Mesendoderm (in vitro differentiated cells): ENCODE measurements at places on chromosomes 4 and X.

- no peak for DNase-seq
These were observed 685 bp upstream of the TNIP2 start for GRCh38 chr4:2756691-2757350.

GRCh38 chr4:150561143-150561737 lies 20.7 kb upstream of the MAB21L2 start:
- no peak for DNase-seq

DNA sequence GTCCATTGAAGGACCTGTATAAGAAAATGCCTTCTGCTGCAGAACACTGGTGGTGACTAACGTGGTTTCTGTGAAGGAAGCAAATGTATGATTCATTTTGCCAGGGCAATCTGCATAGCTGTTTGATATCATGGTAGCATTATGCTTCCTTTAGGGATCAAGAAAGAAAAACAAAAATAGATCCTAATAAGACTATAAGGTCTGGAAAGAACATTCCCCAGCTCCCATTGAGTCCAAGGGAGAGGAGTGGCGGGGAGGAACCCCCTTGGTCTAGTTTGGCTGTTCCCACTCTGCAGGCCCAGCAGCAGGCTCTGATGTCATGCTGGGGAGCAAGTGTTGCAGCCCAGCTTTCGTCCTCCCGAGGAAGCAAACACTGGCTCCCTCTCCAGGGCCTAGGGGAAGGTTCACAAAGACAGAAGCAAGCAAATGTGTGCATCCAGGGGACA lies 154.5 kb upstream of the GALNT7 start:
- peak; percentile 93 for DNase-seq

- no peak for DNase-seq
These were observed 266.8 kb upstream of the LDB2 start for GRCh38 chr4:17165286-17165685.

DNA sequence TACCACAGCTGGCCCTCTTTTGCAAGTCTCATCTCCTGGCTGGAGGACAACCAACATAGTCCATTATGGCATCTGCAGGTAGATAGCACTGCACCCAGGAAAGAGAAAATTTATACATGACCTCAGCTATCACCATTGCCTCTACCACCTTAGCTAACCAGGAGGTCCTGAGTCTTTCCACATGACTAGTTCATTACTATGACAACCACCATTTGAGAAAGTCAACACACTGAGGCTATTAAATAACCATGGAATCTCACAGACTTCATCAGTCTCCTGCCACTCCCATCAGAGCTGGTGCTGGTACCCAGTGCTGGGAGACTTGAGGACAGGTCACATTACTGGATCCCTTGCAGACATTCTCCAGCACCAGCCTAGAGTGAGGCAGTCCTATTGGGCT lies 285.9 kb downstream of the GBA3 start:
- no peak for DNase-seq

DNA sequence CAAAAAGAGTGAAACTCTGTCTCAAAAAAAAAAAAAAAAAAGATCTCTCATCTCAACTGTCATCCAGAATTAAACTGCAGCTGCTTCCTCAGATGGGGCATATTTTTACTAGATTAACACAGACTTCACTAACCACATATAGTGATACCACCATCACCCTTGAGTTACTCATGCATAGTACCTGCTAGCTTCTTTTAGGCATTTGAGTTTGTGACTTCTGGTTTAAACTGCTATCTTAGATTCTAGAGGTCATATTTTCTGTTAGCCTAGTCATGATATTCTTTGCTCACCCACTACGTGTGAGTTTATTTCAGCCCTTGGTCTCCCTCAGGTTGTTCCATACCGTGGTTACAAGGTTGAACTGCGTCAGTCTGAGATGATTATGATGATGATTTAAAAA lies 154.9 kb upstream of the BMP3 start:
- no peak for DNase-seq

DNA sequence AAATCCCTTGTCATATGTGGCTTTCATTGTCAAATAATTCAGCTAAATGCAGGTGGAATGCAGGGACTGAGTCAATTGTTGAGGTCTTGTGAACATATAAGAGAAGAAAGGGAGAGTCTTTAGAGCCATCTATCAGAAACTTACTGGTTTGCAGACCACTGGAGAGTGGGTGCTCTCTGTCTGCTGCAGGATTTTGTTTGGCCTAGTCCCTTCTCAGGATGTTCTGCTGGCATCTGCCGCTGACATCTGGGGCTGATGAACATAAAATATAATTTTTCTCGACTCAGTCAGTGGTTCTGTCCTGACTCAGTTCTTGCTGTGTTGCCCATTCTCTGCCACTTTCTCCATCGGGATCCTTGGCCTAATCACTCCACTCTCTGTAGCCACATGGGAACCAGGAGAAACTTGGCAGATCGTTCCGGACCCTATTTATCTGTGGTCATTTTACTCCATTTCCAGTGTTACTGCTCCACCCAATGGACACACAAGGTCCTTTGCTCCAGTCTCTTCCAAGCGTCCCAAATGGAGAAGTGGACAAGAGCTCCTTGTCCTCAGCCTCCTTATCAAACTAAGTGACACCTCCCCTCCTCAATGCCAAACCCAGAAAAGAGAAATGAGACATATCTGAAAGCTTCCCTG lies 436.2 kb downstream of the FAT4 start:
- peak; percentile 84 for DNase-seq

- DNase-seq = no peak
These were observed 19.8 kb downstream of the NSG1 start for GRCh38 chr4:4406455-4407298.

GRCh38 chrX:119041175-119041574 lies 31.6 kb upstream of the CT47C1 start:
- peak; percentile 34 for DNase-seq

DNA sequence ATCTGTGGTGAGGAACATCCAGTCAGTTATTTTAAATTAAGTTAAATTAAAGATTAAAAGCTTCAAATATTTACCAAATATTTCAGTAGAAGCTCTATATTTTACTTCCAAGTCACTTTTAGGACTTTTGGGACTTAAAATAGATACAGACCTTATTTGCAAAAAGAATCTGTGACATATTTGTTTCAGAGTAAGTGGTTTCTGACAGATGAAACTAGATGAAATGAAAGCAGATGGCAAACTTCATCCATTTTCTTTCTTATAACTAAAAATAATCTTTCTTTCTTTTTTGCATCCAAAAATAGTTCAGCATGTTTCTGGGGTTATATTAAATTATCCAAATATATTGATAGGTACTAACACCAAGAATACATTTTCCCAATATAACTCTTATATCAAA lies 6.6 kb upstream of the UTP3 start:
- DNase-seq = no peak

GRCh38 chr4:25284466-25284865 lies 28.1 kb upstream of the ZCCHC4 start:
- no peak for DNase-seq

- no peak for DNase-seq
These were observed 568 bp upstream of the CASP6 start for GRCh38 chr4:109703664-109704361.

DNA sequence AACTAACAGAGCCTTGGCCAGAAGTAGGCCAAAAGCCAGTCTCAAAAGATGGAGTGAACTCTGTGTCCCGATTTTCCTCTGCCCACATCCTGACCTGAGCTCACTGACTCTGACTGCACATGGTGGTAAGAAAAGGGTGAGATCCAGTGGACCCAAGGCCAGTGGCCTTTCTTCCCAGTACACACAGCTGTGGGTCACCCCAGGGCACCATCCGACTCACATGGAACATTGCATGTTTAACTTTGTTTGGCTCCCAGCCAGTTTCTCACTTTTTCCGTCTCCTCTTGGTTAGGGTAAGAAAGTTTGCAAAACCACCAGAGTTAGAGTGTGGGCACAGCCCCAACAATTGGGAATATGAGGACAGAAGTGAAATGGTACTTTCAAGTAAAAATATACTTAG lies 69.8 kb downstream of the GAB1 start:
- no peak for DNase-seq

DNA sequence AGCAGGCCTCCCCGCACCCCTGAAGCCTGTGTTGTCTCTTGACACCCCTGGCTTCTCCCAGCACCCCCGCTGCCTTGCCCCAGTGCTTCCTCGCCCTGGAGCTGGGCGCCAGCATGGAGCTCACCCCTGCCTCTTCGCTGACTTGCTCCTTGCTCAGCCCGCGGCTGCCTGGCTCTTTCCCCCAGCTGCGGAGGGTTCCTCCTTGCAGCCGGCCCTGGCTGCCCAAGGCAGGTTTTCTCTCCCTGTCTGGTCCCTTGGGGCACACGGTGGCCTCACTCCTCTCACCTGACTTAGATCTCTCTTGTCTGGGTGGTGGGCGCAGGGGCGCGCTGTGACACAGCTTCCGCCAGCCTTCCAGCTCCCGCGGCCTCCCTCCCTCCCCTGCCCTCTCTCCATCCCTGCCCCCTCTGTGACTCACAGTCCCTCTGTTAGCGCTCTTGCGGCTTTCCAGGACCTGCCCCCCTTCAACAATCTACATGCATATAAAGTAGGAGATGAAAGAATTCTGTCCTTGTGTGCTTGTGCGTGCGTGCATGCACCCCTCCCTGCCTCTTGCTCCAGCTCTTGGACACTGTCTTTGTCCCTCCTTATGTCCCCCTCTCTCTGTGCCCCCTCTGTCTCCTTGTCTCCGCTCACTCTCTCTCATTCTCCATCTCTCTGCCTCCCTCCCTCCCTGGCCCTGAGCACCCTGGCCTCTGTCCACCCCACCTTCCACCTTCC lies 2.2 kb downstream of the PLXNB3 start:
- peak; percentile 50 for DNase-seq

GRCh38 chr4:177660223-177660622 lies 218.0 kb upstream of the AGA start:
- DNase-seq = no peak
